ENCODE measurements at places on chromosomes 7 and 10.

DNA sequence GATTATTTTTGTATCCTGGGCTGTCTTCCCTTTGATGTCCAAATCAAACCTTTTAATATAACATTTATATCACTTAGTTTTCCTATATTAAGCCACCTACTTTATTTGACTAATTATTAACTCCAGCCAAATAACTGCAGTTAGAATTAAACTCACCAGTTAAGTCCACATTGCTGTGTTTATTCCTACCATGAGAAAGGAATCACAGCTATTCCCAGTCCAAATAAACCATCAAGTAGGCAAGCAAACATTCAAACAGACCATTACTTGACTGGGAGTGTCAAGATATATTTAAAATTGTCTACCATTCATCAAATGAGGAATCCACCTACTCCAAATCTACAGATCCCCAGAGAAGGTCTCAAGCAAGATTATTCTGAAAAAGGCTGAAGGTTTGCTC lies 22.4 kb downstream of the PDE1C start:
- no peak for DNase-seq

GRCh38 chr7:145698526-145699262 lies 417.9 kb upstream of the CNTNAP2 start:
- peak; percentile 5 for DNase-seq

GRCh38 chr10:31876652-31877352 lies 51.8 kb downstream of the ARHGAP12 start:
- no peak for DNase-seq

- no peak for DNase-seq
These were observed 103.9 kb downstream of the RAPGEF5 start for GRCh38 chr7:22252936-22253536.

GRCh38 chr7:15485431-15485830 lies 76.4 kb downstream of the AGMO start:
- DNase-seq: no peak

DNA sequence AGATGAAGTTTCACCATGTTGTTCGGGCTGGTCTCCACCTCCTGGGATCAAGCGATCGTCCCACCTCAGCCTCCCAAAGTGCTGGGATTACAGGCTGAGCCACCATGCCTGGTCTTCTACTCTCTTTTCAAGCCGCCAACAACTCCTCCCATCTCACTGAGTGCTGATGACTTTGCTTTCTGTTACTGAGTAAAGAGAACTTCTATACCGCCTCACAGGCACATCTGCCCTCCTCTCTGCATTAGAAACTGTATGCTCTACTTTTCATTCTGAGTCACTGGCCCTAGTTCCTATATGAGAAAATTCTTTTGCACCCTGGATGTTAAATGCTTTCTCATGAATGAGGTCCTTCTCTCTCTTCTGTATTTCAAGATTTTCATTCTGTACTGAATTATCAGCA lies 2.2 kb upstream of the ZNF239 start:
- DNase-seq: no peak

DNA sequence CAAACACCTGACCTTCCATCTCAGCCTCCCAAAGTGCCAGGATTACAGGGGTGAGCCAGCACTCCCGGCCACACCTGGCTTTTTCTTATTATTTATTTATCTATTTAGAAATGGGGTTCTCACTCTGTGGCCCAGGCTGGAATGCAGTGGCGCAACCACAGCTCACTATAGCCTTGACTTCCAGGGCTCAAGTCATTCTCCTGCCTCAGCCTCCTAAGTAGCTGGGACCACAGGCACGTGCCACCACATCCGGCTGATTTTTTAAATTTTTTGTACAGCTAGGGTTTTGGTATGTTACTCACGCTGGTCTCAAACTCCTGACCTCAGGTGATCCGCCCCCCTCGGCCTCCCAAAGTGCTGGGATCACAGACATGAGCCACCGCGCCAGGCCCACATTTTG lies 56.9 kb upstream of the MYL10 start:
- DNase-seq: no peak

DNA sequence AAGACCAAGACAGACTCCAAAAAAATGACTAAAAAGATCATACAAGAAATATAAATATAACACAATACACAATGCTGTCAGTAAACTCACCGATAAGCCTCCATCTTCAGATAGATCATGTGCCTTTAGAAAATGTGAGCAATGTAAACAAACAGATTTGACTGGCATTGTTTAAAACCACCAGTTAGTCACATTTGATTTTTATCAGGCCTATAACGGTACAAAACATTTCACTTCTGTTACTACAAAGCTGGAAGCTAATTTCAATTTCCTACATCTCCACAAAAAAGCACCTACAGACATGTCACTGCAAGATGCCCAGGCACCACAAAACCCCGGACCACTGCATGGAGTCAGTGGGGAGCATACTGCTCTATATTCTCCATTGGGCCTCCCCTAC lies 18.9 kb downstream of the SGMS1 start:
- no peak for DNase-seq

DNA sequence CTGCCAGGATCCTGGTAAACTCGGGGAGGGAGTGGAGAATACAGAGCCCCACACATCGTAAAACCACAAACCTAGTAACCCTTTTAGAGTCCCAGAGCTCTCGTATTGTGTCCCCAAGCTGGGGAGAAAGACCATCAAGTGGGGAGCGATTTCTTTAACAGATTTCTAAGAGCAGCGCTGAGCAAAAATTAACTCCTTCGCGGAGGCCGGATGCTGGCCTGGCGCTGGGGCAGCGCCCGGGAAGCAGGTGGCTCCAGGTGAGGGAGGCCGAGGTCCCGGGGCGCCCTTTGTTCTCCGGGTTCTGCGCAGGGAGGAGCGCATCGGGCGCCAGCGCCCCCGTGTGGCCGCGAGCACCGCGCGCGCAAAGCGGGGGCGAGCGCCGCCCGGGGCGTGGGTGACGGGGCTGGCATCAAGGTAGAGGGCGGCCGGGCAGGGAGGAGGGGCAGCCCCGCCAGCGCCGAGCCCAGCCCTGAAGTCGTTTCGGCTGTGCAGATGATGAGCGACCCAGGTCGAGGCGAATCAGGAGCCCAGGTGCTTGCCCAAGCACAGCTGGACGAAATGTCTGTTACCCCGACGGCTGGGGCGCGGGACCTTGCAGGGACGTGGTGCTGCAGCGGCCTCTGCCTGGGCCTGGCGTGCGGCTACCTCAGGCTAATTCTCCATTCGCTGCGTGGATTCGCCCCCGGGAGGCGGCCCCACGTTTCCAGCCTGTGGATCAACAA lies 10.4 kb upstream of the FGFR2 start:
- no peak for DNase-seq

- DNase-seq: peak; percentile 17
These were observed 70.5 kb downstream of the AOAH start for GRCh38 chr7:36653663-36654355.

DNA sequence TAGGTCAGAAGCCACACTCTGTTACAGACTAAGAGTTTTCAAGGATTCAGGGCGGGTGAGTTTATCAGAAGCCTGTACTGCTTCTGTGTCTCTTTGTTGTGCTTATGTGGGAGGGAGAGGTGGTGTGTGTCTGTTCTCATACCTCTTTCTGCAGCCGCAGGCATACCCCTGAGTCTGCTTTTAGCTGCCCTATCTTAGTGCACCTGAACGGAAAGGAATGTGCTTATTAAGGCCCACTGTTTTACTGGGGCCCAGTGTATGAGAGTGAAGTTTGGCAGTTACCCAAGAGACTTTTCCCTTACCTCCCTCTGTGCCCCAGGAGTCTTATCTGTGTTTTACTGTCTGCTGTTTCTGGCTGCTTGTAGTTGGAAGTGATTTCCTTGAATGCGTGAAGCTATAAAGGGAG lies 104.3 kb downstream of the TYW1 start:
- DNase-seq: no peak

GRCh38 chr10:2214092-2214491 lies 476.8 kb upstream of the ADARB2 start:
- DNase-seq: no peak

GRCh38 chr10:129740532-129741279 lies 223.4 kb downstream of the EBF3 start:
- DNase-seq: no peak

- DNase-seq: peak; percentile 89
These were observed 33.7 kb downstream of the NRBF2 start for GRCh38 chr10:63166742-63167258.

GRCh38 chr7:151197932-151198331 lies 10.9 kb upstream of the ASB10 start:
- DNase-seq: no peak

DNA sequence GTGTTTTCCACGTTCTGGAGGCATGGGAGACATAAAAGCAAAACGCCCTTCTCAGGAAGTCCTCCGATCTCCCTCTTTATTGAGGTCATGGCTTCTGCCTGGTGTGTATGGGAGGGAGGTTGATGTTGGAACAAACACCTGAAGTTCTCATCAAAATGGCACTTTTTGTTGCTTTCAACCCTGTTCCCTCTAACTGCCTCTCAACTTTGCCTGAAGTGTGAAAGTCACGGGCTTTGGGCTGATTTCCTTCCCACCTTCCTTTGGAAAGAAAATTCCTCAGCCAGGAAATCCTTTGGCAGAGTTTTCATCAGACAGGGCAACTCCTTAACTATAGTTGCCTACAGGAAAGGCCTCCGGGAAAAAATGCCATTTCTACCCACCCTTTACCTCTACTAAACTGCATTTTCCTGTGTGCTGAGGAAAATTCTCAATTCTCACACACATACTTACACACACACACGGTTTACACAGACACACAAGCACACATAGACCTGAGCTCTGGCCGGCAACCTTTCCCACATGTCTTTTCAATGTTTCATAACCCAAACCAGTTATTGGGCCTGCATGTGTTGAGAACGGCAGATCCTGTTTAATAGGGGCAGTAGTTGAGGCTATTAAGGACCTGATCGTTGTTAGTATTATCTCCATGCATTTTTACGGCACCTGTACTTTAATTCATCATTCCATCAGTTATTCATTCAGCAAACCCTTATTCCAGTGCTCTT lies 36.4 kb downstream of the CYP17A1 start:
- DNase-seq: no peak

DNA sequence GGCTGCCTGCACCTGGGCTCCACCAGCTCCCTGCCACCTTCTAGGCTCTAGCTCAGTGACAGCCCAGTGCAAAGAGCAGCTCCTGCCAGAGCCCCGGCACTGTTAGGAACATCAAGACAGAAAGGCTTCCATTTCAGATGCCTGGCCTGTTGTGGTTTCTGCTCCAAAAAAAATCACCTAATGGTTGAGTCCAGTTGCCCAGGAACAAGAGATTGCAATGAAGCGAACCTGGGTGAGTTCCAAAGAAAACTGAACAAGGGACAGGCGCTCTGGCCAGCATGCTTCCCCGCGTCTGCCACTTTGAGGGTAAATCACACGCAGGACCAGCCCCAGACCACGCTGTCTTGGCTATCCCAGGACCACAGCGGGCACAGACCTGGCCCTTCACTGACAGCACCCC lies 47.0 kb upstream of the RASGEF1A start:
- DNase-seq: no peak

GRCh38 chr10:91048380-91048779 lies 127.5 kb upstream of the ANKRD1 start:
- DNase-seq: no peak

DNA sequence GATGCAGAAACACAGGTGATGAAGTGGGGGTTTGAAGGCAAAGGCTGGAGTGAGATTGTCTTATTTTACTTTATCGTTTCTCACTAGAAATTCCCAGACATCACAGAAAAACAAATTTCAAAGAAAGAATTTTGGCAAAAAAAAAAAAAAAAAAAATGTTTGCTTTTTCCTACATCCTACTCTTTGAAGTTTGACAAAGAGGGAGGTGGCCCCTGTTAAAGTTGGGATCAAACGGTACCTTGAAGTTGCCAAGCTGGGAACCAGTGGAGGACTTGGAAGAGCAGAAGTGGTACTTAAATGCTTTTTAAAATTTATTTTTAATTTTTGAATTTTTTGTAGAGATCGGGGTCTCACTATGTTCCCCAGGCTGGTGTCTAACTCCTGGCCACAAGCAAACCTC lies 63.9 kb upstream of the KIF5B start:
- no peak for DNase-seq

DNA sequence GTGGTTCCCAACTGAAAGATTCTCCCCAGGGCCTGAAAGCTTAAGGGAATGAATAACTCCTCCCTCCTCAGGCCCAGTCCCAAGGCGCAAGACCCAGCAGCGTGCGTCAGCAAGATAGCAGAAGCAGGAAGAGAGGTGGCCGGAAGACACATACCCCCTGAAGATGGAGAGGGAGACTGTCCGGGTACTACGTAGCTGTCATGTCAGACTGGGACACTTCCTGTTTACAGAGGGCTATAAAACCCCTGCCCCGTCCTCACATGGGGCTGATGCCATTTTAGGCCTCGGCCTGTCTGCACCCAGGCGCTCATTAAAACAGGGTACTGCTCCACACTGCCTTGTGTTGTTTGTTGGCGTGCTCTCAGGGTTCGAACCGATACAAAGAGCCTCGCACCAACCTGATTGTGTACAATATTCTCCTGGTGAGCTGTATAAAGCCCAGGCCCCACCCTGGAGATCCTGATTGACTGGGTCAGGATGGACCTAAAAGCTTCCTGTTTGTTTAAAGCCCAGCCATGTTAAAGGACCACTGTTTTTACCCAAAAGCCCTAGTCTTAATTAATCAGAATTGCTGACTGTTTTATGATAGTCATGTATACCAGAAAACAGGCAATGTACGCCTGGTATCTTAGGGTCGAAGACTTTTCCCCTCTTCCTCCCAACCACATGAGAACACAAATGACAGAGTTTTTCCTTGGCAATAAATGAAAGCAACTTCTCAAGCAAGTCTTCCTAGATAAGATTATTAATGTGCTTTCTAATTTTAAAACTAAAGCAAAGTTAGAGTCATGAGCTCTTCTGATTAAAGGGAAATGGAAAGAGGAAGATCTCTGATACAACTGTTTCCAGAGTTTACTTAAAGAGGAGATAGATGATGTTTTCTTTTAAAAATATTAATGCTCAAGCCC lies 251.5 kb downstream of the DOCK4 start:
- DNase-seq: no peak

DNA sequence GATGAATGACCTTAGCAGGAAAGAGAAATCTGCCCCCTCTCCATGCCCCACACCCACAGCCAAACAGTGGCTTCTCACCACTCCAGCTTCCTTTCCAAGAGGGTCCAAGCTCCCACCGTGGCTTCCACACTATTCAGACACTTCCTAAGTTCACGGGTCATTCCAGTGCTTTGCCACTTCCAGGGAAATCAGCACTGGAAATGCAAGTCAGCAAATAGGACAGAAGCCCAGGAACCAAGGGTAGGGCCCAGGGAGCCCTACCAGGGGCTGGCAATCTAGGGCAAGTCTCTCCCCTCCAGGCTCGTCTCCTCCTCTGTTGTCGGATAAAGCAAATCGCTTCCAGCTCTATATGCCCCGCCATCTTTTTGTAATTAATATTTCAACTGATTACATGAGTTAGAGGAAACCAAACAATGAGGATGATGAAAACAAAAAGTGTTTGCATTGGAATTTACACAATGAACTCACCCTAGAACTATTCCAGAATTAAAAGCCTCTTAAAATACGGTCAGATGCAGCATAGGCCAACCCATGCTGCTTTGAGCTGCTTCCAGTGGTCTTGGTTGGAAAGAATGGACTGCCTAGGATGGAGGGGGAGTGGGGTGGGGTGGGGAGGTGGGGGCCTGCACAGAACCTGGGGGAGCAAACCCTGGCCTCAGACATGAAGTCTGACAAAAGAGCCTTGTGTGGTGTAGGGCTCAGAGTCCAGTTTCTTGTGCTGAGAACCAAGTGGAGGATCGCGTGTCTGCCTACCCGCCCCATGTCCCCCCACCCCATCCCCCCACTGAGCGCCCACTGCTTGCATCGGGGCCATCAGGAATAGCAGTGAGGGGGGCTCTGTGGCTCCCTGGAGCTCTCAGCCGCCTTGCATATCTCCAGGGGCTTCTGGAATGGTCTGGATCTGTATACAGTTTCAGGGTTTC lies 74.6 kb upstream of the CPXM2 start:
- DNase-seq: no peak

- peak; percentile 19 for DNase-seq
These were observed 175.3 kb upstream of the SEMA3E start for GRCh38 chr7:83824214-83824613.
